ENCODE measurements at places on chromosomes 1 and 21.

- DNase-seq: no peak
These were observed 3.5 kb downstream of the LPGAT1 start for GRCh38 chr1:211827051-211827450.

DNA sequence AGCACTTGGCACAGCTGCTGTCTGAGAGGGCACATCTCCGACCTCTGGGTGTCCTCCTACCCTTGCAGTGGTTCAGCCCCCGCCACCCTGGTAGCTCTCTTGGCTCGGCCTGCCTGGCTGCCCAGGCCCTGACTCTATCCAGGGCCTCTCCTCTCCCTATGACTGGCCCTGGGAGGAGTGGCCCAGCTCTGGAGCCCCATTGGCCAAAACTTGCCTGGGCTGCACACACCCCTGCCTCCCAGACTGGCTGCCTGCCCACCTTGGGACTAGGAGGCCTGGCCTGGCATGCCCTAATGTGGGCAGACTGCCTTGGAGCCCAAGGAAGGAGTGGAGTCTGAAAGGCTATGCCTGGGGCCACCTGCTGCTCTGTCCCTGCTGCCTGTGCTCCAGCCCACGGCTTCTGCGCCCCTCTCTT is 33.6 kb downstream of the ACOT11 start:
- peak; percentile 80 for DNase-seq

- DNase-seq: no peak
These were observed 651 bp upstream of the HPCA start for GRCh38 chr1:32885676-32886003.

DNA sequence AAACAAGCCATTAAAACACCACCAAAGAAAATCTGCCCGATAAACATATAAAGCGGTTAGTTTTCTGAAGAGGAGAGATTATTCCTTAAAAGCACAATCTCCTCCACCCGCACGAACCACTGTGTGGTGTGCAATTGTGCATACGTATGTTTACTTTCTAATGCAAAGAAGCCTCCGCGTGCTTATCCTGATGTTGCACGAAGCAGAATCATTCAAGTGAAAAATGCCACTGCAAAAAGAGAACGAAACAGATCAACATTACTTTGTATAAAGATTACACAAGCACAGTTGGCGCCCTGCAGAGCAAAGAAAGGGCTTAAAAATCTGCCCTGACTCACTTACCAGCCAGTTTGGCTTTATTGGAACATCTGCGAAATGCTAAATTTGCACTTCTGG is 166.8 kb downstream of the ZNF281 start:
- DNase-seq: no peak

- DNase-seq: no peak
These were observed 645.1 kb downstream of the ADGRL2 start for GRCh38 chr1:82445827-82446226.

DNA sequence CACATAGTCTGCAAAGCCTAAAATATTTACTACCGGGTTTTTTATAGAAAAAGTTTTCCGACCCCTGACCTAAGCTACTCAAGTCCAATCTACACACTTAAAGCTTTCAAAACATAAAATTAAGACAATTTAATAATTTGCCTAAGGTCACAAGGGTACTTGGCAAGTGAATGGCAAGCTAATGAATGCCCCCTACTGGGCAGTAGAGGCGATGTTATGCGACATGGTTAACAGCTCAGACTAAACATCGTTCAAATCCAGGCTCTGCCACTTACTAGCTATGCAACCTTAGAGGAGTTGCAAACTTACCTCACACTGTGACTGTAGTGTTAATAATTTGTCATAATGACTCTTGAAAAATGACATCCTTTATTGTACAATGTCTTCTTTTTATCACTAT is 317.2 kb upstream of the NFIA start:
- peak; percentile 9 for DNase-seq

GRCh38 chr1:8764293-8764937 is 53.0 kb downstream of the RERE start:
- no peak for DNase-seq

DNA sequence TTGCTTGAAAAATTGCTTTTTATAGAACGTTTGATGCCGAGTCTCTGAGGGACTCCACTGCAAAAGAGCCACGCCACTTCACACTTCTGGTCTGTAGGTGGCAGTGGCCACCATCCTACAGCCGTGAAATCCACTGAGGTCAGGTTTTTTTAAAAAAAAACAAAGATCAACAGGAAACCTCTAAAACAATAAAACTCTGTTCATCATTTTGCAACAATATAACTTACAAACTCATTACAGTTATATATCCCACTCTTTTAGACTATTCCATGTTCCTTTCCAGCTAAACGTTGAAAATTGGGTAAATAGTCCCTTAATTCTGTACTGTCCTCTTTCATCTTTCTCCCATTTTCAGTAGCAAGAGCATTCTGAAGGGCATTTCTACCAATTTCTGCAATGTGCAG is 64.6 kb upstream of the FMN2 start:
- peak; percentile 46 for DNase-seq

- DNase-seq: no peak
These were observed 646 bp downstream of the DNAJB4 start for GRCh38 chr1:78005448-78005722.

- DNase-seq: peak; percentile 13
These were observed 10.7 kb downstream of the TUT4 start for GRCh38 chr1:52542085-52542688.

DNA sequence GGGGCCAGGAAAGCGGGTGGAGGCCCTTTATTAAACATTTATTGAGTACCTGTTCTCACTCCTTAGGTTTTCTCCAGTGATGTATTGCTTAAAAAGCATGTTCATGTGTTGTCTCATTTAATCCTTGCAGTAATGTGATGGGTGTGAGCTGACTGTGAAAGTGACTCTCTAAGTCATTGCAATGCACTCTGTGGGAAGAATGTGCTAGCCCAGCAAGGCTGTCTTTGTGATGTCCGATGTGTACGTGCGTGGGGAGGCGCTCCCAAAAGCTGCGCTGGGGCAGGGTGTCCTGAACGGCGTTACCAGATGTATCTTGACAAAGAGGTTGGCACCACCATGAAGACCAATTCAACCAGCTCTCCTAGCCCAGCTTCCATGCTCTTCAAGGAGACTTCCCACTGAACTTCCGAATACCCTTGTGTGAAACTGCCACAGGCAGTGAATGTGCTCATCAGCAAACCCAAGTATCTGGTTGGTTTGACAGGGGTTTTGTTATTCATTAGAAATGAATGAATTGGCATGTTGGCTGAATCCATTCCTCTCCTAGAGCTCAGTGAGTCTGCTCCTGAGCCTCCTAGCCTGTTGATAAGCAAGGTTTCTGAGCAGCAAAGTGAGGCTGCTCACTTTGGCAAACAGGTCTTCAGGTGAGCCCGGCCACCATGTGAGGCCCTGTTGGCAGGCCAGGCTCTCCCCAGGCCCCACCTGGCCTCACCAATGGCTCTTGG is 28.0 kb downstream of the NUAK2 start:
- DNase-seq: no peak

DNA sequence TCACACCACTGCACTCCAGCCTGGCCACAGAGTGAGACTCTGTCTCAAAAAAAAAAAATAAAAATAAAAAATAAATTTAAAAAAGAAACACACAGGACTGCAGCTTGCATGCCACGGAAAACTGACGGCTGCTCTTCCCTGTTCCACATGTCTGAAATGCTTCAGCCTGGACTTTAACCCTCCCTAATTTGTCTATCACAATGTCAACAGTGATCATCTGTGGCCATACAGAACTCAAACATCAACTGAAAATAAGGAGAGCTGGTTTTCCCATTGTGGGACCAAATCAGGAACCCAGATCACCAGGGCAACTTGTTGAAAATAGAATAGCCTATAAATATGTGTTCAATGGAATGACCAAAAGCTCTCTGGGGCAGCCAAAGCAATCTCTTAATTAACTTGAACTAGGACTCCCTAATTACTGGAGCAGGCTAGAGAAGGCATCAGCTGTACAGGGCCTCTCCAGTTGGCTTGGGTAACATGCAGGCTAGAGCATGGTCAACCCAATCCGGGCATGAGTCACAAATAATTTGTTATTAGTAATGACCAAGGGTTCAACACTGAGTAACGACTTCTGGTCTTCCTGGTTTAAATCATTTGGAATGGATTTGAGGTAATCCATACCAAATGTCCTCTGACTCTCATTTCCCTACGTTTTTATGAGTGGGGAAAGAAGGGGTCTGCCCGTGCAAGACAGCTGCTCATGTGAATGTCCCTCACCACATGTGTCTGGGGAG is 62.7 kb upstream of the KAZN start:
- DNase-seq: no peak

DNA sequence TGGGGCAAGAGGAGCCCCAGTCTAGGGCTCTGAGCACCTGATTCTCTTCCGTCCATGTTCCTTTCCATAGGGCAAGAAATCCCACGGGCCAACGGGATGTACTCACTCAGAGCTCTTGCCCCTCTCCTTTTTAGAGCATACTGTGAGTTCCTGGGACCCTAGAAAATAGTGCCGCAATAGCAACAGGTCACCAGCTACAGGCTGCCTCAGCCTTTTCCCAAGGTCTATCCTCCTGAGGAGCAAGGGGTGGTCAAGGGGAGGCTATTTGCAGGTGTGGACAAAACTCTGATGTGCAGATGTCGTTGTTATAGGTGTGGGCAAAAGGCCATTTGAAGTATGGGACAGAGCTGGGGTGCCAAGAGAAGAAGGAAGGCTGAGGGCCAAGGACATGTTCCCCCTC is 1.6 kb upstream of the QSOX1 start:
- DNase-seq: no peak

GRCh38 chr21:46386734-46387088 is 62.8 kb downstream of the PCNT start:
- DNase-seq: no peak

- no peak for DNase-seq
These were observed 149.2 kb upstream of the KCNK2 start for GRCh38 chr1:214933375-214933774.

GRCh38 chr1:92273039-92273438 is 25.7 kb downstream of the GLMN start:
- DNase-seq: no peak

DNA sequence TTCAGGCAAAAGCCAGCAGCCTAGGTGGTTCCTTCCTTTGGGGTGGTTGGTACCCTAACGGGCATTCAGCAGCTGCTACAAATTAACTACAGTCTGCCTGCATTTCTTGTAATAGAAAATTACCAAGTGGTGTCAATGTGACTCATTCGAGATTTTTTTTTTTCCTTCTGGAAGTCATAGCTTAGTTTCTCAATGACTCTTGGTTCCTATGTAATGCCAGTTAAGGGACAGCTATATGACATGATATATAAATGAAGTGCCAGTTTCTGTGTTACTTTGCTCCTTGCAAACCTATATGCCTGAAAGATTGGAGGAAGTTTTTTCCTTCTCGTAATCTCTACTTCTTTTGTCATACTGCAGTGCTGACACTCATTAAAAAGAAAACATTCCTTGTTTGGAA is 2.6 kb downstream of the MGST3 start:
- DNase-seq: no peak

- DNase-seq: no peak
These were observed 27.7 kb downstream of the PLPP3 start for GRCh38 chr1:56551691-56552090.

GRCh38 chr1:48003741-48004531 is 6.8 kb upstream of the TRABD2B start:
- no peak for DNase-seq

DNA sequence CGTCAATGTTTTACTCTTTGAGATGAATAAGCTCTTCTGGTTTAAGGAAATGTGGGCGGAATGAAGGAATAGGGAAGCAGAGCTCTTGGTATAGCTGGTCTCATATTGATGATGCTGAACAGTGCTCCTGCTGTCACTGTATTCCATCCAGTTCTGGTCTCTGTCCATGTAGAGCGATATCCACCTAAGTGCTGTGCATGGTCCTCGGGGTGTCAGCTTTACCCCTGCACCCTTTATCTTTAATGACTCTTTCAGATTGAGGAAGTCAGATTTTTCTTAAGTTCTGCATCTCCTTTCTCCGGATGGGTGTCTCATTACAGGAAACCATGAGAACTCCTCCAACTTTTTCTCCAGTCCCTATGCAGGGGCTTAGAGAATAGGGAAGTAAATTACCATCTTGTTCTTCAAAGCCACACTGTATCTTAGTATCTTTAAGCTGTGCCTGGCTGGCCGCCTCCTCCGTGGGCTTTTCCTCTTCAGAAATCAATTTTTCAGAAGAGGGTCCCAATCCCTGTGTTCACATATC is 52.9 kb downstream of the PDE4B start:
- no peak for DNase-seq

GRCh38 chr1:193368302-193368701 is 181.9 kb upstream of the B3GALT2 start:
- DNase-seq: no peak

DNA sequence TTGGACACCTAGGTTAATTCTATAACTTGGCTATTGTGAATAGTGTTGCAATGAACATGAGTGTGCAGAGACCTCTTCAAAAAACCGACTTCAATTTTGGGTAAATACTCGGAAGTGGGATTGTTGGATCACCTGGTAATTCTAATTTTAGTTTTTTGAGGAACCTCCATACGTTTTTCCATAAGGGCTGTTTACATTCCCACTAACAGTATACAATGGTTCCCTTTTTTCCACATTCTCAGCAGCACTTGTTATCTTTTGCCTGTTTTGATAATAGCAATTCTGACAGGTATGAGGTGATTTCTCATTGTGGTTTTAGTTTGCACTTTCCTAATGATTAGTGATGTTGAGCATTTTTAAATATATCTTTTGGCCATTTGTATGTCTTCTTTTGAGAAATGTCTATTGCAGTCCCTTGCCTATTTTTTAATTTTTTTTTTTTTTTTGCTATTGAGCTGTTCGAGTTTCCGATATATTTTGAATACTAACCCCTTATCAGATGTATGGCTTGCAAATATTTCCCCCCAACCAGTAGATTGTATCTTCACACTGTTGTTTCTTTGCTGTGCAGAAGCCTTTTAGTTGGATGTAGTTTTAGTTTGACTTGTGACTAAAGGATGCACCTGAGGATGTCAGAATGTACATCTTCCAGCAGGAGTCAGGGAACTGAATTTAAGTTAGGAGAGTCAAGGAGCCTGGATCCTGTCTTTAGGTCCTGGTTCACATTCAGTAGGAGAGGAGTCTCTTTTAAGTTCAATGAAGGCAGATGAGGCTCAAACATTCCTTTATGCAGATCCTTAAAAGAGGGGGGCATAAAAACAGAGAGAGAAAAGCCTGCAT is 120.0 kb downstream of the S1PR1 start:
- DNase-seq: no peak

GRCh38 chr21:27129694-27130093 is 162.8 kb upstream of the ADAMTS5 start:
- no peak for DNase-seq

DNA sequence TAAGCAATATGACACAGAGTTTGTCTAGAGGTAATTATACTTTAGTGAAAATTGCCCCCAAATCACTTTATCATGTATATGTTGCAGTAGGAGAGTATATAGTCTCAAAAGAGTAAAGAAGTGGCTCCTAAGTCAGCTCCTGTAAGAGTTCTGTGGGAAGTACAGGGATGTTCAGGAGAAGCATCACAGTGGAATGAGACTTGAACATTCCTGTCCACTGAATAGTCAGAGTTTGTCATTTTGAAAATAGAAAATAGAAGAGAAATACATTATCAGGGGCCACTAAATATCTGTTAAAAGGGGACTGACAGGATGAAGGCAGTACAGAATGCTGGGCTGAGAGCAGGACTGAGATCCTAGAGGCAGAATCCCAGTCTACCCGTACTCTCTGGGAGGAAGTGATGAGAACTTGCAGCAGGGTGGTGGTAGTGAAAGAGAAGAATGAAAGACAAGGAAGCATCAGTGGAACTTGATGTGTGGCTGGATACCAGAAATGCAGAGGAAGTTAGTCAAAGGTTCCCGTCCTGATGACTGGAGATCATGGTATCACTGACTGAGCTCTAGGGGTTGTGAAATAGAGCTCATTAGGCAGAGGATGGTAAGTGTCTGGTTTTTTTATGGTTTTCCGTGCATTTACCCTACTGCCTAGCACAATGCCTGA is 153.4 kb downstream of the FMN2 start:
- DNase-seq: peak; percentile 89

GRCh38 chr1:27365372-27366112 is 1.2 kb downstream of the MAP3K6 start:
- peak; percentile 82 for DNase-seq
